NAMALWA (cell line): ENCODE measurements at places on chromosomes 1 and 21.
A peak's percentile ranks its signal among the peaks of the same experiment; 100 is the strongest.

DNA sequence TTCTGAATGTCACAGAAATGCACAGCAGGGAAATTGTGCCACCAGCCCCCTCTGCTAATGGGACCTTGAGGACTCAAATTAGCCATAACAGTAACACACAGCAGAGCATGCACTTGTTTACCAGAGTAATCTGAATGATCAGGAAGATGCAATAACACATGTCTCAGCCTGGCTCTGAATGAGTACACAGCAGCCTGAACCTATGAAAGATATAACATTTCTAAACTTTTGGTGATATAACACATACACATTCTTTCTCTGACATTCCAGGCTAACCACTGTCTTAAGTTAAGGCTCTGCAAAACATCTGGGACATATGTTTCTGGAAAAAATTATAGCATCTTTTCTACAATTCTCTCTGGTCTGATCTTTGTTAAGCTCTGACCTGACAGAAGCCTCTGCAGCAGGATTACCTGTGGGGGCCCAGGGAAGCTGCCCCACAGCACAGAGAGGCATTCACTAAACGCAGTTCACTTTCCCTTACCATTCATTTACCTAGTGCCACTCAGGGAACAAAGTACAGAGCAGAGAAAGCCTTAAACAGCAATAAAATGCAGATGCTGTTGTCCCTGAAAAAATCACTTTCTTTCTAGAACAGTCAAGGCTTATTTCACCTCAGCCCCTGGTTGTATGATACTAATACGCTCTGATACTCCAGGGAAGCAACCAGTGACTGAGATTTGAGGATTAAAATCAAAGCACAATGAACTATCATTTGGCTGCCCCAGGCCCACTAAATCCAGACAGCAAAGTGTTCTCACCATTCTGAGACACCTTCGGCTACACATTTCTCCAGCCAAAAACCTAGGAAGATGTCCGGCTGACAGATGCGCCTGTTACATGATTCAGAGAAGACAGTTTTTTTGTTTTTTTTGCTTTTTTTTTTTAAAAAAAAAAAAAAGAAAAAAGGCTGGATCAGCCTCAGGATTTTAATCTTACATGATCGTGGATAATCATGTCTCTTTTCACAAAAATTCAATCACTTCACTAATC lies 54.0 kb upstream of the CNN3 start:
- no peak for DNase-seq

- no peak for DNase-seq
Observed at GRCh38 chr1:213425376-213426030, 374.5 kb downstream of the RPS6KC1 start.

DNA sequence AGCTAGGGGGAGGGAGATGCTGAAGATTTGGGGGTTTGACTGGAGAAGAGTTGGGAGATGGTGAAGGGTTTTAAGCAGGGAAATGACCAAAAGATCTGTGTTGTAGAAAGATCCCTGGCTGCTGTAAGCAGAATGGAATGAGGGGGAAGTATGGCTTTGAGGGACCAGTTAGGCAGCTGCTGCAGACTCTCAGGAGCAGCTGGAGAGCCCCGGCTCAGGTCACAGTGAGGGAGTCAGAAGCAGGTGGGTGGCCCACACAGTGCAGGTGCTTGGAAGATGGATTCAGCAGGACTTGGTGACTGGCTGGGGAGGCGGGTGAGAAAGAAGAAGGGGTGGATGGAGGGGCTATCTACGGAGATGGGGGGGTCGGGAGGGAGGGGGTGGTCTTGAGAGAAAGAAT lies 35.7 kb downstream of the EDN2 start:
- DNase-seq, result no peak

DNA sequence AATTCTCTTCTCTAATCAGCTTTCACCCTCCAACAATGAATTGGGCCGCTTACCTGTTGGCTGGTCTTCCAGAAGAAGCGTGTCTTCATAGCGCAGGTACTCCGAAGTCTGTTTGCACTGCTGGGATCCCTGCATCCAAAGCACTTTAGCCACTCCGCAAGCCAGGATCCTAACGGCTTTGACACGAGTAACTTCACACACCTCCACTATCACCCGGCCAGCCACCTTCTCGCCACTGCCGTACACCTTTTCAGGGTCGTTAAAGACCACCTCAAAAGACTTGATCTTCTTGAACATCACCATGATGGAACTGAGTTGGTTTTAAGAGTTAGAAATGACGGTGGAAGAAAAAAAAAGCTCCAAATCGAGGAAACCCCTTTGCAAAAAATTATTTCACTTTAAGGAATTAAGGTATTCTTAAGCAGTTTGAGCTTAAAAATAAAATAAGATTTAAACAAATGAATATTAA lies 381 bp downstream of the TXNIP start:
- DNase-seq, result peak; percentile 38

DNA sequence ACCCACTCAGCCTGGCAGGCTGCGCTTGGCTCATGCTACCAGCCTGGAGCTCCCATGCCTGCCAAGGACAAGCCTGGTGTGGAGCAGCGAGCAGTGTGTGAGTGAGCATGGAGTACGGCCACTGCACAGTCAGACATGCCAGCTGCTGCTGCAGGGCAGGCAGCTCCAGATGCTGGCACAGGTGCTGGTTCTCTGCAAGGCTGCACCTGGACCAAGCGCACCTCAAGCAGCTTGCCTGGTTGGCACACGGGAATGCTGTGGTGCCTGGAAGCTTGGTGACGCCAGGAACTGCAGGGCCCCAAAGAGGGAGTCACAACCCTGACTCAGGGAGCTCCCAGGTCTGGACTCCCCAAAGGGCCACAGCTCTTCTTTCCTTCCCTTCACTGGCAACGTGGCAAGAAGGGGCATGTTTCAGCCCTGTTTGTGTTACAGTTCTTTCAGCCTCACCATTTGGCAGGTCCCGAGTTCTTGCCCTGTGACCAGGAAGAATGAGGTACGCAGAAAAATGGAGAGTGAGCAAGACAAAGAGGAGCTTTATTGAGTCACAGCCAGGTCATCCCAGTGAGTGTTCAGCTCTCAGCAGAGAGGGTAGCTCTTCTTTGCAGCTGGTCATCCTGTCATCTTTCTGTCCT lies 26.1 kb downstream of the ACOT7 start:
- no peak for DNase-seq

- peak; percentile 71 for DNase-seq
Observed at GRCh38 chr1:60281360-60281932, 207.9 kb upstream of the C1orf87 start.

GRCh38 chr1:182351790-182352364 lies 39.7 kb downstream of the GLUL start:
- DNase-seq, result no peak
